Left ventricle myocardium inferior (tissue), 1 donor: ENCODE measurements at places on chromosomes 3 and 15. TPM values are rescaled to one million over a fixed set of nuclear protein-coding genes. Genes with fewer than 3 reads are reported as not detected.

- no peak overlapping the region for H3K4me3 ChIP-seq
- no peaks in the 10 kb centered on the region for H3K4me1 ChIP-seq
- no peak overlapping the region for H3K27ac ChIP-seq
- no peak for DNase-seq
- H3K36me3 ChIP-seq: no peaks in the 10 kb centered on the region
- peaks cover 23% of the 10 kb centered on the region for H3K27me3 ChIP-seq
Observed at GRCh38 chr15:29665444-29666003, 156.7 kb downstream of the TJP1 start.

DNA sequence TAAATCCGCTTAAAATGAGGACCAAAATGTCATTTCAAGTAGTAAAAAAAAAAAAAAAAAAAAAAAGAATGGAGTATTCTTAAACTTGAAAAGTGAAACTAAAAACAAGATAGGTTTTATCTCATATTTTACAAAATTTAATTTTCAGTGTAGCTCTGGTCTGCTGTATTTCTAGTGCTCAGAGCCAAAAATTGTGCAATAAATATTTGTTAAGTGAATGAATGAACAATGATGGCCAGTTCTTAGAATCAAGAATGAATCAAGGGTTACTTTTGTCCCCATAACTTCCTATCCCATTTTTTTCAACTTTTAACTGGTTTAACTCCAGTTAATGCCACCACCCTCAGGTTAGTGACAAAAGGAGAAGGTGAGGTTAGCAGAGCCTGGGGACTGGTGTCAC lies 214.4 kb downstream of the ABHD5 start:
- peaks cover 26% of the 10 kb centered on the region for H3K27me3 ChIP-seq
- no peak overlapping the region for H3K4me3 ChIP-seq
- no peaks in the 10 kb centered on the region for H3K4me1 ChIP-seq
- H3K27ac ChIP-seq: no peak overlapping the region
- DNase-seq: no peak

- peaks cover 61% of the 10 kb centered on the region for H3K4me1 ChIP-seq
- H3K4me3 ChIP-seq: no peak overlapping the region
- no peaks in the 10 kb centered on the region for H3K36me3 ChIP-seq
- no peaks in the 10 kb centered on the region for H3K27me3 ChIP-seq
Observed at GRCh38 chr3:111764645-111765091, 94.4 kb upstream of the PHLDB2 start.

NME9 gene
- total RNA-seq: not detected

- no peaks in the 10 kb centered on the region for H3K27me3 ChIP-seq
- no peaks in the 10 kb centered on the region for H3K36me3 ChIP-seq
- peak overlapping the region; percentile 85 for H3K27ac ChIP-seq
- no peak overlapping the region for H3K4me3 ChIP-seq
- DNase-seq: peak; percentile 64
Observed at GRCh38 chr3:124615896-124616543, 114.2 kb upstream of the UMPS start.

- no peaks in the 10 kb centered on the region for H3K36me3 ChIP-seq
- H3K27me3 ChIP-seq: no peaks in the 10 kb centered on the region
- H3K4me3 ChIP-seq: no peak overlapping the region
- H3K4me1 ChIP-seq: peaks cover 17% of the 10 kb centered on the region
- no peak for DNase-seq
- no peak overlapping the region for H3K27ac ChIP-seq
Observed at GRCh38 chr3:134059671-134060560, 30.2 kb upstream of the SLCO2A1 start.

GRCh38 chr3:14411166-14411526 lies 8.7 kb downstream of the SLC6A6 start:
- no peak overlapping the region for H3K4me3 ChIP-seq
- peaks cover 30% of the 10 kb centered on the region for H3K4me1 ChIP-seq
- no peaks in the 10 kb centered on the region for H3K27me3 ChIP-seq
- H3K27ac ChIP-seq: no peak overlapping the region
- H3K36me3 ChIP-seq: peaks cover 14% of the 10 kb centered on the region
